ENCODE measurements at places on chromosomes 2 and 18.

GRCh38 chr18:74248189-74248588 is 43.6 kb downstream of the CYB5A start:
- DNase-seq, result no peak

DNA sequence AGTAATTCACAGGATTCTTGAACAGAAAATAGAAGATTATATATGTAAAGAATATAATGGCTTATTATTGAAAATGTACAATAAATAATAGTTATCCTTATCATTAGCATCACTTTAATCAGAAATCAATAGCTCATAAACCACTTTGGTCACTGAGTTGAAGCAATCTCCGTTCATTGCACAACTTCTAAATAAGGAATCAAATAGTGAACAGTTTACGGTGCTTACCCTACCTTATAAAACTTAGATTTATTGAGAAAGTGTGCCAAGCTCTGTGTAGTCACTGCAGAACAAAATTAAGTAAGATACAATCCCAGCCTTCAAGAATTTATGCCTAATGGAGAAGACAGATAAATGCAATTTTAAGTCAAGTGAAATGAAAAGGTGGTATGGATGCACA is 6.7 kb downstream of the VSNL1 start:
- DNase-seq, result no peak

DNA sequence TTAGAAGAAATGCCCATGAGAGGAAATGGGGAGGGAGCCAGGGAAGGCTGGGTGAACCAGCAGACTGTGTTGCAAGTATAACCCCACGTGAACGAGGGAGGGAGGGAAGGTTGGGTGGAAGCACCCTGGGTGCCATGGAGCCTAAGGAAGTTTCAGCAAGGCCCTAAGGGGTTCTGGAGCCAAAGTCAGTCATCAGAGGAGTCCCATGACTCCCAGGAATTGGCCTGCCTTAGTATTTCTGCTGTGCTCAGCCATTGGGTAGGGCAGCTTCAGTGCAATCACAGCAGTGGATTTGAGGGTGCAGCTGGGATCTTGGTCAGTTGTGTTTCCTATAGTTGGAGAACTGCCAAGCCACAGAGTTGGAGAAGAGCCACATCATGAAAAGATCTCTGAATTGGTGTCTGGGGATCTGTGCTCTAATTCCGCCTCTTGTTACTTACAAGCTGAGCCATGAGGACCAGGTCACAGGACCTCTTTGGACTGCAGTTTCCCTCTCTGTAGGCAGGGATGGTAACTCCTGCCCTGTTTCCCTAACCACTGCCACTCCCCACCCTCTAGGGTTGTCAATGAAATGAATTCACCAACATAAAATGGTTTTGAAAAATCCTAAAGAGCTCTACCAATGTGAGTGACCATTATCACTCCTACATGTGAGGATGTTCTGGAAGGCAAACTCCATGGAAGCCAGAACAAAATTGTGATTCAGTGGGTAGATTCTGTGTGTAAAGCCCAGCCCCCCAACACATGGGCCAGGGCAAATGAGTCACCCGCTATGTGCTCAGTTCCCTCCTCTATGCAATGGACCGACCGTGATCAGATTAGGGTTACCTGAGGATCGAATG is 108.9 kb downstream of the CLIP4 start:
- DNase-seq, result no peak

DNA sequence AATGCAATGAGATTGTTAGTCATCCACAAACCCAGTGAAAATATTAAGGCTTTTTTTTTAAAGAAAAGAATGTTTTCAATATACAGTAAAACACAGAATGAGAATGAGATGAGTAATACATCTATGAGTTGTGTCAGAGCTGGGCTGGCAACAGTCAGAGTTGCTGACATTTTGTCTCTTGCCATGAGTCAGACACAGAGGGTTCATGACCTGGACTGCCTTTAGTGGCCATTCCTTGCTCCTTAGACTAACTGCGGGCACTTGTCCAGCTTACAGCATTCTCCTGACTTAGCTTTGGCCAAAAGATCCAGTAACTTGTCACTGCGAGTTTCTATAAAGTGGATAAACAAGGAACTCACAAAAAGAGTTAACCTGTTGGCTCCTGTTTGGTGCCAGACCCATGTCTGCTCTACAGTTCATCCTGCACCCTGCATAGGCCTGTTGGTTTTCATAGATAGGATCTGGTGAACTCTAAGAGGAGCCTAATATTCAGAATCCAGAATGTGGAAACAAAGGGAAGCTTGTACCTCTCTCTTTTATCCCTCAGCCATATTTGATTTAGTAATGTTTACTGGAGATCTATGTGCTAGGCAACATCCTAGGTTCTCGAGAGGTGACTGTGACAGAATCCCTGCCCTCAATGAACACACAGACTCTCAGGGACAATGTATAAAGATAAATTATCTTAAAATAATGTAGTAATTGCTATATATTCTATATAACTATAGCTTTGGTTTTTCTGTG is 391.5 kb upstream of the VWC2L start:
- DNase-seq, result no peak

- DNase-seq, result no peak
These were observed 35.2 kb downstream of the UNC50 start for GRCh38 chr2:98643496-98644100.

DNA sequence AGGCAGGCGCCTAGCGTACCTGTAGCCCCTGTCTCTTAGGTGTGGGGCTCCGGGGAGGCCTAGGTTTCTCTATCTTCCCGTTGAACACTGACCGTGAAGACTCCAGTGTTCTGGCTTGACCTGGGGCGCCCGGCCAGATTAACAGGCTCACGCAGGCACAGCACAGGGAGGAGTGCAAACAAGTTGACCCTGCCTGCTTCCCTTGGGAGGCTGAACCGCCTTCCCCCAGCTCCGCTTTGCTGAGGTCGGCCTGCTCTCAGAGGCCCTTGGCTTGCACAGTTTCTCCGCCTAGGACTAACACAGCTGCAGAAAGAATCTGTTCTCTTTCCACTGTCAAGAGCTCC is 567 bp downstream of the PCYOX1 start:
- no peak for DNase-seq

GRCh38 chr2:178412047-178412446 is 38.9 kb downstream of the PRKRA start:
- DNase-seq, result no peak

GRCh38 chr18:23784832-23785245 is 95.6 kb downstream of the LAMA3 start:
- DNase-seq, result no peak

- DNase-seq, result no peak
These were observed 424.5 kb downstream of the STK39 start for GRCh38 chr2:167822690-167823465.

- DNase-seq, result no peak
These were observed 84.6 kb downstream of the TMEM237 start for GRCh38 chr2:201558665-201559064.

DNA sequence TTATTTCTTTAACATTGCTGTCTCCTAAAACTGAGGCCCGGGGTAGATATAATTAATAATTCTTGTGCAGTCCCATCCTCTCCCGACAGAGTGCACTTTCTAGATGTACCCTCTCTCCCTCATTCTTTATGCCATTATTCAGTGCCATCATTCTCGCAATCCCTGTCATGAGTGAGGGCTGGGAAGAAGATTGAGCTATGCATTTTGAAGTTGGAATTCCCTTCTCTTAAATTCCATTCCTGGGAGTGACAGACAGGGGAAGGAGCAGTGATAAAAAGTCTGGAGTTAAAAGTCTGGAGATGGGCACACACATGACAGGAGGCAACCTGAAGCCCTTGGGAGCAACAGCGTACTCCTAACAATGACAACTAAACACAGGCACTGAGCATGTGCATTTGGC is 2.6 kb upstream of the KCNE4 start:
- DNase-seq, result no peak

- DNase-seq, result no peak
These were observed 235.9 kb downstream of the GULP1 start for GRCh38 chr2:188527581-188527993.
